ENCODE measurements at places on chromosomes 2 and 18. TPM values are rescaled to one million over a fixed set of nuclear protein-coding genes. Genes with fewer than 3 reads are reported as not detected.

DNA sequence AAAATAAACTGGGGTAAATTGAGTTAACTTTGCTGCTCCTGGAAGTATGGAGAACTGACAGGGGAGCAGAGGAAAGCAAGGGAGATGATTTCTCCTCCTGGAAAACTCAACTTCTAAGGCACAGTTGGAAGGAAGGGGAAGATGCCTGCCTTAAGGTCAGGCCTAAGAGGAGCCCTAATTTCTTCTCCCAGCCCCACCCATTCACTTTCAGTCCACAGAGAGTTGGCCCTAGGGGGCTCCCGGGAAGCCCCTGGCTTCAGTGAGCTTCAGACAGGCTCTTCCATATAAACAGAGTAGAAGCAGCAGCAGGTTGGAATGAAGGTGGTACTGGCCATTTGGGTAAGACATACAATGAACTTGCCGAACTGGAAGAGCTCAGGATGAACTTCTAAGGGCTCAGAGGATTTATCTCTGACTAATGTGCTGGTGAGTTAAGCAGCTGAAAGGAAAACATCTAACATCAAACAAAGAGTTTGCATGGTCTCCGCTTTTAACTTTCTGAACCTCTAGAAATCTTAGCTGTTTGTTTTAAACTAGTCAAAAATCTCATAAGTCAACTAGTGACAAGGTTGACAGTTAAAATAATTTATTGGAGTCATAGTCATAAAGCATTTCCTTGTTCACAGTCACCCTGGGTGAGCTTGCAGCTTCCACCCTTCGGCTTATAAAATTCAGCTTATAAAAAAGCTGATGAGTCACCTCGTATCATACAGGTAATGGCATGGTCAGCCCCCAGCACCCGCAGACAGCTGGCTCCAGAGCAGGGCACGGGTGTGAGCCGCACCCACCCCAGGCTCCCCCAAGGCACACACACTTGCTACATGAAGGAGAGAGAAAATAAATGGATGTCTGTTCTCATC lies 9.8 kb downstream of the MALL start:
- DNase-seq: no peak
- H3K36me3 ChIP-seq: no peaks in the 10 kb centered on the region
- H3K27ac ChIP-seq: no peak overlapping the region
- no peaks in the 10 kb centered on the region for H3K4me1 ChIP-seq

GRCh38 chr2:82224301-82224940 lies 1919.9 kb upstream of the LRRTM1 start:
- H3K4me3 ChIP-seq: no peak overlapping the region
- no peak for DNase-seq
- no peak overlapping the region for H3K27ac ChIP-seq
- H3K27me3 ChIP-seq: no peaks in the 10 kb centered on the region

The PLA2R1 gene
- 5.0 TPM for total RNA-seq

- DNase-seq: no peak
- H3K36me3 ChIP-seq: no peaks in the 10 kb centered on the region
- H3K4me1 ChIP-seq: no peaks in the 10 kb centered on the region
- H3K4me3 ChIP-seq: no peak overlapping the region
- no peaks in the 10 kb centered on the region for H3K27me3 ChIP-seq
Measured at GRCh38 chr2:122028371-122029100, 273.1 kb downstream of the TSN start.

The MSH6 gene
- 136 TPM for total RNA-seq

- H3K4me1 ChIP-seq: no peaks in the 10 kb centered on the region
- no peaks in the 10 kb centered on the region for H3K36me3 ChIP-seq
- H3K27ac ChIP-seq: no peak overlapping the region
- H3K27me3 ChIP-seq: no peaks in the 10 kb centered on the region
- DNase-seq: no peak
Measured at GRCh38 chr18:34121200-34121721, 103.5 kb downstream of the NOL4 start.

The SNTG2 gene
- total RNA-seq: 8.7 TPM

DNA sequence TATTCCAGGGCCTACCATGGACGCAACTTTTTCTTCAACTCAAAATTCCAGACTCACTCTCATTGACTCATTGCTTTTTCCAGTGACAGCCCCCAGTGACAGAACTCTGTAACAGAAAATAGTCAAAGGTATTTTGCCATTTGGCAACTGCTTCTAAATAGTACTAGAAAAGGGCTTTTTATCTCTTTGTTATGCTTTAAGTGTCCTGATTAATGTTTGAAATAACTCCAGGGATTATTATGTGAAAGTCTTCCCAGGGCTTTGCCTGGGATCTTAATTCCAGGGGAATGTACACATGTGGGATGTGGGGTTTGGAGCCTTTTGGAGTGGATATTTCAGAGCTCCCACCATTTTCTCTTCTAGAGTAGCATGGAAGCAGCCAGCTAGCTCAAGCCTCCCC lies 198.8 kb downstream of the KCNS3 start:
- no peak for DNase-seq
- no peaks in the 10 kb centered on the region for H3K4me1 ChIP-seq
- H3K27me3 ChIP-seq: no peaks in the 10 kb centered on the region
- no peak overlapping the region for H3K4me3 ChIP-seq
- H3K36me3 ChIP-seq: no peaks in the 10 kb centered on the region

- H3K36me3 ChIP-seq: no peaks in the 10 kb centered on the region
- no peak for DNase-seq
- no peak overlapping the region for H3K27ac ChIP-seq
- H3K4me1 ChIP-seq: no peaks in the 10 kb centered on the region
- no peak overlapping the region for H3K4me3 ChIP-seq
- no peaks in the 10 kb centered on the region for H3K27me3 ChIP-seq
Measured at GRCh38 chr2:228239207-228239906, 57.9 kb upstream of the SPHKAP start.

DNA sequence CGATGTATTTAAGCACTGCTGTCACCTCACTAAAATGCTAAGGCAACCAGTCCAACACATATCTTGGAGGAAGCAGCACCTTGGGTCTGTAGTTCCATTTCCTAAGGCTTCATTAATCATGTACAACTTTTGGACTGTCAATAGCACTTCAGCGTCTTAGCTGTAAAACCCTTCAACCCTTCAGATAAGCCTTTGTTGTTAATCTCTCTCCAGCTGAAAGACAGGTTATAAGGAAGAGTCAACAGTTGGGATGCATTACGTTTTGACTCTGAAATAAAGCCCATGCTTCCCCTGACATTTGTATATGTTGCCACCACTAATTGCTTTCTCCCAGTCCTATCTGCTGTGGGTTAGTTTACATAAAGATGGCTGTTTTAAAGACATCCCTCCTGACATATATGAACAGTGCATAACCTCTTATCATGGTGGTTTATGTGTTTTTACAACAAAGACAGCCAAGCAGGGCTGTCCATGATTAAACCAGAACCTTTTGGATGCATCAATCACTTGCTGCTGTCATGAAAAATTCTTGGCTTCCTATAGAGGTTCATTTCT lies 81.5 kb downstream of the EPHA4 start:
- no peaks in the 10 kb centered on the region for H3K4me1 ChIP-seq
- H3K36me3 ChIP-seq: no peaks in the 10 kb centered on the region
- no peak overlapping the region for H3K4me3 ChIP-seq
- H3K27me3 ChIP-seq: no peaks in the 10 kb centered on the region

The ITGB6 gene
- total RNA-seq: 0.12 TPM

DNA sequence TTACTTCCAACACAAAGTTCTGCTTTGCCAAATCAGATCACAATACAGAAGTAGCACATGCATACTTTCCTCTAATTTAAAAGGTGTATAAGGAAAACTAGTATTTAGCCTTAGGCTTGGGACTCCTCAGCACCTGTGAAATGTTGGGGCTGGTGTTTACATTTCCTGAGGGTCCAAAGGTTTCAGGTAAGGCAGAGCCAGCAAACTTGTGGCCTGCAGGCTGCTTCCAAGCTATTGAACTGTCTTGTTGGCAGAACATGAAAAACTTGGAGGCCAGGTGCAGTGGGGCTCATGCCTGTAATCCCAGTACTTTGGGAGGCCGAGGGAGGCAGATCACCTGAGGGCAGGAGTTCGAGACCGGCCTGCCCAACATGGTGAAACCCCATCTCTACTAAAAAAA lies 26.5 kb upstream of the GPR39 start:
- no peak for DNase-seq
- no peak overlapping the region for H3K4me3 ChIP-seq
- no peaks in the 10 kb centered on the region for H3K36me3 ChIP-seq
- no peak overlapping the region for H3K27ac ChIP-seq
- no peaks in the 10 kb centered on the region for H3K4me1 ChIP-seq

DNA sequence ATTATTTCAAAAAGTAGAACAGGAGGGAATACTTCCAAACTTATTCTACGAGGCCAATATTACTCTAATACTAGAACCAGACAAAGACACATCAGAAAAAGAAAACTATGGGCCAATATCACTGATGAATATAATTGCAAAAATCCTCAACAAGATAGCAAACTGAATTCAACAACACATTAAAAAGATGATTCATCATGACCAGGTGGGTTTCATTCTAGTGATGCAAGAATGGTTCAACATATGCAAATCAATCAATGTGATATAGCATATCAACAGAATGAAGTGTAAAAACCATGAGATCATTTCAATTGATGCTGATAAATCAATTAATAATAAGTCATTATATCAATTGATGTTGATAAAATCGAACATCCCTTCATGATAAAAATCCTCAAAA lies 22.4 kb upstream of the EML6 start:
- no peaks in the 10 kb centered on the region for H3K4me1 ChIP-seq
- no peak overlapping the region for H3K4me3 ChIP-seq
- no peaks in the 10 kb centered on the region for H3K27me3 ChIP-seq
- no peaks in the 10 kb centered on the region for H3K36me3 ChIP-seq

- no peaks in the 10 kb centered on the region for H3K36me3 ChIP-seq
- no peaks in the 10 kb centered on the region for H3K27me3 ChIP-seq
- no peaks in the 10 kb centered on the region for H3K4me1 ChIP-seq
- no peak overlapping the region for H3K4me3 ChIP-seq
- no peak for DNase-seq
Measured at GRCh38 chr2:130912471-130912870, 75.8 kb downstream of the ARHGEF4 start.

DNA sequence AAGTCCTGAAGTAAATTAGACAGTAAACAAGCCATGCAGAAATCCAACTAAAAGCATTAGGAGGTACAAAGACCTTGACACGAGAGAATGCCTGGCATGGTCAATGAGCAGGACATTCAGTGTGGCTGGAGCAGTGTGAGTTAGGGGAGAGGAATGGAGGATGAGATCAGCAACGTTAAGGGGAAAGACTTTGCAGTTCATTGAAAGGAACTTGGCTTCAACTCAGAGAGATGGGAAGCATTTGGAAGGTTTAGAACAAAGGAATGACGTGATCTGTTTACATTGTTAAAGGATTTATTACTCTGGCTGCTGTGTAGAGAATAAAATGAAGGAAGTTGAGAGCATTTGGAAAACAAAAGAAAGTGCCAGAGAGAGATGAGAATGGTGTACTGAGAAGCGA lies 621.3 kb downstream of the XIRP2 start:
- no peak overlapping the region for H3K4me3 ChIP-seq
- no peak for DNase-seq
- H3K4me1 ChIP-seq: no peaks in the 10 kb centered on the region
- no peaks in the 10 kb centered on the region for H3K27me3 ChIP-seq
- no peak overlapping the region for H3K27ac ChIP-seq

DNA sequence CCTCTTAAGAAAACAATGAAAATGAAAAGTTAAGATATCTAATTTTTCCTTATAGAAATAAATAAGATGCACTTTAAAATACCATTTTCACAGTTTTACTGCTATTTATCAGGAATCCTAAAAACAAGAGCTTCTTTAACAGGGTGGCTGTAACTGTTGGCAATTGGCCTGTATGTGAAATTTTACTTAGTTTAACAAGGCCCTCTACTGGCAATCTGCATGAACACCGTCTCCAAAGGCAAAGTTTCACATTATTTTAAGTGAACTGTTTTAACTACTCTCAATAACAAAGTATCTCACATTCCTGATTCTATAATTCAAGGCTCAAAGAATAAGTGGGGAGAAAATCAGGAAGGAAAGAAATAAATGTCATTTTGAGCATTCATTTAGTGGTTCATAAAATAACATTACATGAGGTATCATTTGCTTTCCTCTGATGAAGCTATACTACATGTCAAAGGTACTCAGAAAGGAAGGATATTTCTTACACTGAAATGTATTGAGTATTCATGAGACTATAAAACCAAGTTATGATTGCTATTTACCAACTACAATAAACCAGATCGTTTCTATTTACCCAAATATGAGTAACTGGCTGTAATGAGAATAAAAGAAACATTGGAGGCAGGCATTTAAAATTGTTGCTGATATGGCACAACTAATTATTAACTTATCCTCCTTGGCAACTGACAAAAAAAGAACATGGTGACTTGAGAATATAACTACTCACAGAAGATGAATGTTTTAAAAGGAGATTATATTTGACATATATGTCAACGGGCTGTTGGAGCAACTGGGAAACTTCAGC lies 7.0 kb downstream of the NCKAP5 start:
- peaks cover 2% of the 10 kb centered on the region for H3K4me1 ChIP-seq
- no peaks in the 10 kb centered on the region for H3K36me3 ChIP-seq
- no peak overlapping the region for H3K27ac ChIP-seq
- peak; percentile 71 for DNase-seq
- H3K27me3 ChIP-seq: no peaks in the 10 kb centered on the region

The RBKS gene
- 6.3 TPM for total RNA-seq

DNA sequence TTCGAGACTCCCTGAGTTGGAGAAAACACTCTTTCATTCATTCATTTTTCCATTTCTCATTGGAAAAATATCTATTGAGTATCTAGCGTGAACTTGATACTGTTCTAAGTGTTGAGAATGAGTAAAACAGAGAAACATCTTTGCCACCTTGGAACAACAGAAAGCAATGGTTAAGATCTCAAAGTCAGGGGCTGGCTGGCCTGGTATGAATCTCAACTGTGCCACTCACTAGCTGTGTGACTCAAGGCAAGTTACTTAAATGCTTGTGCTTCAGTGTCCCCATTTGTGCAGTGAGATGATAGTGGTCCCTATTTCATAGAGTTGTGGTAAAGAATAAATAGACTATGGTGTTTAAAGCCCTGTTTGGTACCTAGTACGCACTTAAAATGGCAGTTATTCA lies 415.2 kb downstream of the NBAS start:
- H3K4me1 ChIP-seq: no peaks in the 10 kb centered on the region
- no peak for DNase-seq
- no peaks in the 10 kb centered on the region for H3K27me3 ChIP-seq
- no peak overlapping the region for H3K27ac ChIP-seq

- H3K36me3 ChIP-seq: no peaks in the 10 kb centered on the region
- no peak overlapping the region for H3K4me3 ChIP-seq
- DNase-seq: no peak
- peaks cover 7% of the 10 kb centered on the region for H3K4me1 ChIP-seq
- H3K27me3 ChIP-seq: no peaks in the 10 kb centered on the region
- no peak overlapping the region for H3K27ac ChIP-seq
Measured at GRCh38 chr2:237575869-237576862, 9.8 kb downstream of the PRLH start.
